ENCODE measurements at places on chromosomes 2 and 18. TPM values are rescaled to one million over a fixed set of nuclear protein-coding genes. Genes with fewer than 3 reads are reported as not detected.

GRCh38 chr2:157376041-157376440, 50.4 kb upstream of the ERMN start:
- DNase-seq: no peak

- DNase-seq: no peak
Observed at GRCh38 chr2:218482651-218483050, 63.7 kb downstream of the VIL1 start.

DNA sequence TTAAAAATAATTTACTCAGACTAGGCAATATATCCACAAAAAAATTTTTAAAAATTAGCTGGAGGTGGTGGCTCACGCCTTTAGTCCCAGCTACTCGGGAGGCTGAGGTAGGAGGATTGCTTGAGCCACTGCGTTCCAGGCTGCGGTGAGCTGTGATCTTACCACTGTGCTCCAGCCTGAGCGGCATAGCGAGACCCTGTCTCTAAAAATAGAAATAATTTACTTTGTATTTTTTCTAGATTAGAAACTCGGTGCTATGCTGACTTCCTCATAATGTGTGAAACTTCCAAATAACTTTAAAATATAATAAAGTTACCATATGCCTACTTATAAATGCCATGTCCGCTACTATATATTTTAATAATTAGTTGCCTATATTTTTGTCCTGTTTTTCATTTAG, 6.7 kb downstream of the PPIG start:
- no peak for DNase-seq

DNA sequence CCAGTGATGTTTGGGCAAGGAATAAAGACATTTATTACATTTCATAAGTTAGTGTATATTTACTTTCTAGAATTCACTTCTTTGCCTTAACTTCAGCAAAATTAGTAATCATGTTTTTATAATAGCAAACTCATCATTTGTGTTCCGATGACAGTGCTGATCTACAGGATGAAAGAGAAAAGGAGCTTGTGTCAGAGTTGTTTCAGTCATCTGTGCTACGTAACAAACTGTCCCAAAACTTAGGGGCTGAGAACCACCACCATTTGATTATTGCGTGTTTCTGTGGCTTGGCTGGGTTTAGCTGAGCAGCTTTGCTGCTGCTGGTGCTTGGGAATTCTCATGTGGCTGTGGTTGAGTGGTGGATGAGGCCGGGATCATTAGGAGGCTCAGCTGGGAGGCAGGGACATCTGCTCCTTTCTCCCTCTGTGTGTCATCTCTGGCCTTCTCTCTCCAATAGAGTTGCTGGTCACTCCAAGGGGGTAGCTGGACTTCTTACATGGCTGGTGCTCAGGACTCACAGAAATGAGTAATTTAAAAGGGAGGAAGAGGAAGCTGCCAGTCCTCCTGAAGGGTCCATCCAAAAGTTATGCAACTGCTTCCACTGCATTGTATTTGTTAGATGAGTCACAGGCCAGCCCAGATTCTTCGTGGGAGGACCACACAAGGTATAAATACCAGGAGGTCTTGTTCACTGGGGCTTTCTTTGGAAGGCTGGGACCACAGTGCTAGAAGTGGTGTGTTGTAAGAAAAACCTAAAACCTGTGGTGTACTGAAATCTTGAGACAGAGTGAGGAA, 43.4 kb upstream of the HAAO start:
- peak; percentile 93 for DNase-seq

DNA sequence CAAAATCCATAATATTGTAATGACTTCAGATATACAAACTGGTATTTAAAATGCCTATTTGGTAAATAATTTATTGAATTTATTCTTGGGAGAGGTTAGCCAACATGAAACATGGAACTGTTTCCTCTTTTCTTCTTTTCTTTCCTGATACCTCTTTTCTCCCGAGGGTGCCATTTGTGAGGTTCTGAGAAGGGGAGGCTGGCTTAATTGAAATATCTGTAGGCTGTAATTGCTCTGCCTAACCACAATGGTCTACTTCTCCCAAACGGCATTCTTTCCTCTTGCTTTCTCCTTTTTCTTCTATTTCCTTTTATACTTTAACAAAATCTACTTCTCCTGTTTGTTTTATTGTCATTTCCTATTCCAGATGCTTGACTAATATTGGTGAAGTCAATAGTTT, 114.9 kb downstream of the TCF4 start:
- DNase-seq: no peak

Gene ZDBF2
- 11.6 TPM for total RNA-seq

Gene NAT8
- total RNA-seq: not detected

Gene GPR35
- total RNA-seq: 0.32 TPM

Gene PSMA8
- not detected for total RNA-seq

All from fibroblast of villous mesenchyme (primary cell).